Stimulated activated CD8-positive, alpha-beta memory T cell treated with anti-CD3 and anti-CD28 coated beads, Interleukin-12 subunit alpha, Interleukin-12 subunit beta, amount 100 ng/mL, for 4 hours (primary cell): ENCODE measurements at places on chromosomes 1 and 21.

GRCh38 chr1:209691237-209691636 lies 13.4 kb upstream of the HSD11B1 start:
- DNase-seq = no peak

DNA sequence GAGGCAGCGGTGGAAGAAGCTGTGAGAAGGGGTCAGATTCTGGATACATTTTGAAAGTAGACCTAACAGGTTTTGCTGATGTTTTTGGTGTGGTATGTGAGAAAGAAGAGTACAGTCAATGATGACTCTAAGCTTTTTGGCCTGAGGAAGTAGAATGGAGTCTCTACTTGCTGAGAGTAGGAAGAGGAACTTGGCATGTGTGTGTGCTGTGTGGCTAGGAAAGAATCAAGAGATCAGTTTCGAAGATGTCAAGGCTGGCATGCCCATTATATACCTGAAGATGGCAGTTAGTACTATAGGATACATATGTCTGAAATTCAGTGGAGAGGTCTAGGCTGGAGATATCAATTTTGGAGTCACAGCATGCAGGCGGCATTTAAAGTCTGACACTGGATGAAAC lies 64.4 kb downstream of the MAB21L3 start:
- DNase-seq = no peak

GRCh38 chr1:181185461-181185860 lies 97.0 kb downstream of the IER5 start:
- DNase-seq = no peak

DNA sequence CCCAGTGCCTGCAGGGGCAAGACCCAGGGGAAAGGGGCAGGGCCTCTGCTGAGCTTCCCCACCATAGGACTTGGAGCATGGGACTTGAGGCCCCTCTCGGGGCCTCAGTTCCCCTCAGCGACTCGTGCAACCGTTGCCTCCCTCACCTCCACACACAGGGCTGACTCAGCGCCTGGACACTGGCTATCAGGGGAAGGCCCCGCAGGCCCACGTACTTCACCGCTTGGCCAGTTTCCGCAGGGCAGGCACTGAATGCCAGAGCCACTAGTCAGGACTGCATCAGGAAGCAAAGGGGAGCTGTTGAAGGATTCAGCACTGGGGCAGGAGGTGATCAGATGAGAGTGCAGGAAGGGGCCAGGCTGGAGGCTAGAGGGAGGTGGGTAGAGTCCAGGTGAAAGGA lies 15.5 kb upstream of the FAM131C start:
- DNase-seq = no peak

DNA sequence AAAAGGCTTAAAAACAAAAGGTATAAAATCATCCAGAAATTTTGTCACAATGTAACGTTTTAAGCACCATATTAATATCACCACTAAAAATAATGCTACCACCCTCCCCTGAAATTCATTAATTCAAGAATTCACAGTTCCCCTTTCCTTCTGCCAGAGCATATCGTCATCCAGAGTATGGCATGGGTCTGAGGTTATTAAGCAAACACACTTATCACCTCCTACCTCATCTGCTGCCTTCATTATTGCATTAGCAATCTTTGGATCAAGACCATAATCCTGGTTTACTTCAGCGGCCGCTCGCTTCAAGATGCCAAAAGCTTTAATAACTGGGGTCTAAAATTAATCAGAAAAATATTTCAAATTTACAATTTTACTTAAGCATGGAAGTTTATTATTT lies 6.2 kb downstream of the FH start:
- no peak for DNase-seq

GRCh38 chr1:43274125-43274803 lies 4.5 kb downstream of the TMEM125 start:
- no peak for DNase-seq

DNA sequence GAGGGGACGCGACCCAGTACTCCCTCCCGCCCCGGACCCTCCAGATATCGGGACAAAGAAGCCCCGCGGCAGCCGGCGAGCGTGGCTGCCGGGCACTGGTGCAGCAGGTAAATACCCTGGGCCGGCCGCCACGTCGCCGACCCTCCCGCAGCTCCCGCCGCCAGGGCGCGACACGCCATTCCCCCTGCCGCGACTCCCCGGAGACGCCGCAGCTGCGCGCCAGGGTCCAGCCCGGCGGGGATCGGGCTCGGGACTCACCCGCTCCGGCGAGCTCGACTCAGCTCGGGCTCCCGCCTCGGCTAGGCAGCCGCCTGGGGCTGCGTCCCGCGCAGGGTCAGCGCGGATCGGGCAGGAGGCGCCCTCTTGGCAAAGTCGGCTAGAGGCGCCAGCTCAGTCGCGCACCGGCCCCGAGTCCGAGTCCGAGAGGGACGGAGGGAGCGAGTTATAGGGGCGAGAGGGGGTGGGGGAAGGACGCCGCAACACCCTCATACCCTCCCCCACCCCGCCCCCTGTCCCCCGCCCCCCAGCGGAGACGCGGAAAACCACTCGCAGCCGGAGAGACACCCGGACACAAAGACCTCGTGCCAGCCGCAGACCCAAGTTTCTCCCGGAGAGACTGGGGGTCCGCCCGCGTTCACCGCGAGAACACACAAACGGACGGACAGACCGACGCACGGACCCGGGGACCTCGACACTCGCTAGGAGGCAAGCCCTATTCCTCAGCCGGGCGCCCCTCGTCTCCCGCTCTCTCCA lies 985 bp downstream of the SYT6 start:
- DNase-seq = no peak

- peak; percentile 69 for DNase-seq
These were observed 12.3 kb upstream of the GSTM4 start for GRCh38 chr1:109643385-109644230.

GRCh38 chr1:175094626-175095025 lies 27.0 kb downstream of the TNN start:
- DNase-seq = no peak

DNA sequence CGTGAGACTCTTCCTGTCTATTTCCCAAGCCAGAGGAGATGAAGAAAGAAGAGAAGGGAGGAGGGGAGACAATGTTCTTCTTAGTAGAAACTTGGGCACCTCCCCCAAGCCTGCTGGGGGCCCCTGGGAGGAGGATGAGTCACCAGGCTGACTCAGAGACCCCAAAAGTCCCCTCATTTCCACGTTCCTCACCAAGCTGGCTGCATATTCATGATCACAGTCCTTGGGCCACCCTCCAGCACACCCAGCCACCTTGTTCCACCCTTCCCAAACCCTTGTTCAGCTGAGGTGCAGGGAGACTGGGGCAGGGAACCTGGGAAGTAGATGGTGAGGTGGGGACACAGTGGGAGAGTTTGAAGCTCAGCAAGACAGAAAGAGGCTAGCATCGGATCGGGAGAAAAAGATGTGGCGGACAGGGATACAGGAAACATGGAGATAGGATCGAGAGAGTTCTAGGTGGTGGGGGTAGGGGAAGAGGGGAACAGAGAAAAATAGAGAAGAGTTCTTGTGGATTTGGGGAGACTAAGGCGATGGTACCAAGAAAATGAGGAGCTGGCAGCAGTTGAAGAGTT lies 712 bp downstream of the RAB13 start:
- DNase-seq = peak; percentile 46

DNA sequence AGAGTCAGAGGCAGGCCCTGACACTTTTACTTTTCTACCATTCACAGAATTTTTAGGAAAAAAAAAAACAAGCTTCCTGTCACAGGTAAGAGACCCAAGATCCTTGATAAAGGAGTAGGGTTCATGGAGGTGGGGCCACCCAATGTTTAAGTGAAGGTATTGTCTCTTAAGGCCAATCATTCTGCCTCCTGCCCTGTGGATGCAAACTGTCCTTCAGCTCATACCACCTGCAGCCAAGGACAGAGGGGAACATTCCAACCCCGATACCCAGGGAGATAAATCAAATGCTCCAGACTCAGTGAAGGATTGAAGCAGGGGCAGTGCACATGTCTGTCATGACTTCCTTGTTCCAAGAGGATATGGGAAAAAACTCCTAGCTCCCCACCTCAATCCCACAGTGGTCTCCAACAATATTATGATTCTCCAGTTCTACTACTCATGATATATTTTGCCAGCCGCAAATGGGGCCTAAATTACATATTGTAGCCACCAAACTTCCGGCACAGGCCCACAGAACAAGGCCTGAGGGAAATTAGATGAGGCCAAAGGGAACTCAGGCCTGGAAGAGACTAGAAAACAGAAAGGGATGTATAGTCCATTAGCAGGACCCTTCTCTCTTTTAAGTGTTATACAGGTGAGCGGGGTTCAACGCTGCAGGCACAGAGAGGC lies 59.5 kb downstream of the TRABD2B start:
- no peak for DNase-seq

DNA sequence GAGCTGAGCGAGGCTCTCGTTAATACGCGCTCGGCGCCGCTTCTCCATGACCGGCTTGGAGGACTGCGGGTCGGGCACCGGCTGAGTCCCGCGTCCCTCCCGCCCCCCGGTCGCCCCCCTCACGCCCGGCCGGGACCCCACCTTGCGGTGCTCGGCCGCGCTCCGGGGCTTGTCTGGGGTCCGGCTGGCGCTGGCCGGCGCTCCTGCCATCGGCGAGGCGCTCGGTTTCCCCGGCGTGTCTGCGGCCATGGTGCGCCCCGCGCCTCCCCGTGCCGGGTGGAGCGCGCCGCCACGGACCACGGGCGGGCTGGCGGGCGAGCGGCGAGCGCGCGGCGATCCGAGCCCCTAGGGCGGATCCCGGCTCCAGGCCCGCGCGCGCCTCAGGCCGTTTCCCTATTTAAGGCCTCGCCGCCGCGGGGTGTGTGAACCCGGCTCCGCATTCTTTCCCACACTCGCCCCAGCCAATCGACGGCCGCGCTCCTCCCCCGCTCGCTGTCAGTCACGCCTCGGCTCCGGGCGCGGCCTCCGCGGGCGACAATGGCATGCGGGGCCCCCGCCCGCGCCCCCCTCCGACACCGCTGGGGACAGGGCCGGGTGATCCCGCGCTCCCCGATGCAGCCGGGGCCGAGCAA lies at the start of gene HES4:
HES4 (minus strand) TSS at position 373 of the 632 bp plus-strand sequence; CDS start at position 249, 124 bp downstream.
- DNase-seq = peak; percentile 55

- DNase-seq = no peak
These were observed 27.3 kb upstream of the LSS start for GRCh38 chr21:46255758-46256337.

- DNase-seq = no peak
These were observed 1.1 kb downstream of the AGTRAP start for GRCh38 chr1:11736746-11737639.

GRCh38 chr21:25079053-25079452 lies 528.2 kb downstream of the MRPL39 start:
- no peak for DNase-seq

DNA sequence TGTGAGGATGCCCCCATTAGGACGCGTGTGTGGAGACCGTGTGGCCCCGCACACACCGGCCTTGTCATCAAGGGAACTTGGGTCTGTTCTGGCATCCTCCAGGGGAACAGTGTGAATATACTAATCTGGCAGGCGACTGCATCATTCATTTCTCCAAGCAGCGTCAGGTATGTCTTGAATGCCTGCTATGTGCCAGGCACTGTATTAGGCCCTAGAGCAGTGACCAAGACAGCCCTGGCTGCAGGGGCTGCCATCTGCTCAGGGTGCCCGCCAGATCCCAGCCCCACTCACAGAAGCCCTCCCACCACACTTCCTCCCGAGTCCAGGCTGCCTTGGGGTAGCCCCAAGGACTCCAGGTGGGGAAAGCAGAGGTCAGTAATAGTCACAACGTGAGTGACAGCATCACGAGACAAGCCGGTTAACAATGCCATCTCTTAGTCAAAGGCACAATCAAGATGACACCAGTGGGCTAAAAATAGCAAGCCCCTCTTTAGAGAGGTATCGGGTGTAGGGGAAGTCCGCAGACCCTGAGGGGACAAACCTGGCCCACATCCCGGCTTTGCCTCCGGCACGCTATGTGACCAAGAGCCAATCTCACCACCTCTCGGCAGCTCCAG lies 7.5 kb upstream of the LAPTM5 start:
- no peak for DNase-seq

DNA sequence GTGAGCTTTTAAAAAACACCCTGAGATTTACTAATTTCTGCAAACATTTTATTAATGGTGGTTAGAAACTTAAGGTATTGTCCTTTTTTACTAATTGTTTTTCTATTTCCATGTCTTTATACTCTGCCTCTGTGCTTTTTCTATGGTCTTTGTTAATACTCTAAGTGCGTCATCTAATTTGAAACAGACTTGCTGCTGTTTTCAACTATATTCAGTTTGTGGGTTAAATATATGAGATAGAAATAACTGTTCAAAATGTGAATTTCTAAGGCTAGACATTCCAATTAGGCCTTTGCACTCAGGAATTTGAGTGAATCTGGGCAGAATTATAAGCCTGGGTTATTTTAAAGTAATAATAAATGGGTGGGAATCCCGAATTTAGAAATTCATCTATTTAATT lies 82.4 kb upstream of the COL11A1 start:
- DNase-seq = no peak

DNA sequence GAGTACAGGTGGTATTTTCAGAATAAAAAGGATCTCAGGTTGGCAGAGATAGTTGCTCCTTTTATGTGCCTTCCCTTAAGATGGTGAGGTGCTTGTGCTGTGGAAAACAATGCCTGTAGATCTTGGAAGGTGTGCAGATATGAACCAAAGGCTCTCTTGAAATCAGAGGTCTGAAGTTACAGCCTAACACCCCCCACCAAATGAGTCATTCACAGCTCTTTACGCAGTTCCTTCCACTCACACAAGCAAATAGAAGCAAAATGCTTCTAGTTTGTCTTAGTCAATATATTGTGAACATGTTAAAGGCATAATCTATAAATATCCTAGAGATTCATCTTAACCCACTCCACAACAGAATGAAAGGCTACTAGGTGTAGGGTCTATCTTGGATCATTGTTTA lies 128.9 kb upstream of the NR5A2 start:
- no peak for DNase-seq
